ENCODE measurements at places on chromosomes 3 and 15. TPM values are rescaled to one million over a fixed set of nuclear protein-coding genes. Genes with fewer than 3 reads are reported as not detected.

Gene TLR9
- 0.16 TPM for total RNA-seq

Gene HRG
- not detected for total RNA-seq

Gene NOX5
- total RNA-seq, result 0.07 TPM

Gene P2RY13
- not detected for total RNA-seq

Gene GPR27
- 13.4 TPM for total RNA-seq

Gene CFAP100
- total RNA-seq, result not detected

Gene EXD1
- not detected for total RNA-seq

Gene CNTN4
- 68.9 TPM for total RNA-seq

Gene PP2D1
- total RNA-seq, result not detected

Gene CCR9
- total RNA-seq, result not detected

Gene GOLGA8J
- total RNA-seq, result not detected

Gene UBE2Q2
- total RNA-seq, result 31.6 TPM

Gene CHRFAM7A
- 1.5 TPM for total RNA-seq

Gene ARL14
- not detected for total RNA-seq

Gene CCR4
- total RNA-seq, result 0.07 TPM

Data from mesothelial cell of epicardium (in vitro differentiated cells).